NCI-H1694 (cell line): ENCODE measurements at places on chromosomes 13 and 19.

DNA sequence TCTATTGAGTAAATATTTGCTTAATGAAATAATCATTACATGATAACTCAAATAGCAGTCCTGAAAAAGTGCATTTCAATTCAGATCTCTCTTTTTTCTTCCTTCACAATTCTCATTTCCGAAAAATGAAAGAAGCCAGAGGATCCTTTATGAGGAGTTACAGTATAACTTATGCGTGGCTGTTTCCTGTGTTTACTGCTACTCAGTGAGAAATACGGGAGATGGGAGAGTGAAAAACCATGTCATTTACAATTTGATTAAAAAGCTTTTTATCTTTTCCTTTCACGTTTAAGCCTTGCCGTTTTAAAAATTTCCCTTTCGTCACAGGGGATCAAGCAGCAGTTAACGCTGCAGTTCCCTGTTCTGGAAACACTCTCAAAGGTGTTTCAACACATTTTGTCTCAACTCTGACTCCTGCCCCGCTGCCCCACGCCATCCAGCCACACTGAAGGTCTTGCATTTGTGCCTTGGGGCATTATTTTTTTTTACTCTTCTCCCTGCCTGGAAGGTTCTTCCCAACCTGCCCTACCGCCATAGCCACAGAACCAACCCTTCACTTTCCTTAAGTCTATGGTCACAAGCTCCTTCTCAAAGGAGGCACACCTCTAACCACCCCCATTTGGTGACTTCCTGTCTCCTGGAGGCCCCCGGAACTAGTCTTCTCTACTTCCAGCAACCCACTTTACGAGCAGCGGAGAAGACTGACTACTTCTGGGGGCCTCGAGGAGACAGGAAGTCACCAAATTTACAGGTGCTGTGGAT lies 17.0 kb downstream of the KL start:
- no peak for DNase-seq

GRCh38 chr13:30806784-30807183 lies 71.4 kb downstream of the ALOX5AP start:
- DNase-seq: no peak

GRCh38 chr19:42295831-42296525 lies 6.0 kb upstream of the PRR19 start:
- DNase-seq: peak; percentile 84

GRCh38 chr13:96020931-96021330 lies 32.3 kb downstream of the UGGT2 start:
- no peak for DNase-seq

- no peak for DNase-seq
Observed at GRCh38 chr13:30618186-30618929, 638 bp downstream of the USPL1 start.

- DNase-seq: no peak
Observed at GRCh38 chr19:38079926-38080380, 144.1 kb downstream of the DPF1 start.

GRCh38 chr19:46294494-46294893 lies 2.3 kb upstream of the HIF3A start:
- no peak for DNase-seq

DNA sequence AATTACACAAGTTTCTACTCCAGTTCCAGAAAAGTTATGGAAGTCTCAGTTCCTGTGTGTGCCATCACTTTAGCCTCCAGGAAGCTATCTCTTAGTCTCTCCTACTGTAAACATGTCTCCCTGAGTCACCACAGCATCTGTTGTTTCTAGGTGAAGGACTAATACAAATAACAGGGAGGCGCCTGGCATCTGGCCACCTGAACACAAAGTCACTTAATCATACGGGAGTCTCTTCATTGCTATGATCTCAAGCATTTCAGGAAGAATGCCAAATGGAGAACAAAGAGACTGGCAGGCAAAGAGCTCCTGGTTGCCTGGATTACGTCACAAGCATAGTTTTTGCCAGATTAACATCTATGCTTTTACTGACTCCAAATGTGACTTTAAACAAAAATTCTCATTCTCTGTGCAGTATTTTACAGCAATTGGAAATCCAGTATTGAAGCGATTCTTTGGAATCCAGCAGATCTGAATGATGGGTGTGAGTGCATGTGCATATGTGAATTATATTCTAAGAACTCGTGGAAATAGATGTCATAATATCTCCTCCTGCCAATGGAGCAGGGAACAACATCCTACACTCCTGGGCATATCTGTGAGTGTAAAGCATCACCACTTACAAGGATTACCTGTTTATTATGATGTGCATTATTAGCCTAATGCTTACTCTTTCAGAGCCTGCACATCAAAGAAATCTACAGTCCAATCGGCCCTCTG lies 572.8 kb downstream of the PCDH9 start:
- DNase-seq: peak; percentile 94

- no peak for DNase-seq
Observed at GRCh38 chr19:10927730-10928562, 493 bp downstream of the YIPF2 start.

- no peak for DNase-seq
Observed at GRCh38 chr19:46787331-46788261, 798 bp downstream of the SLC1A5 start.
